ENCODE measurements at places on chromosomes 11 and 22.

- DNase-seq: no peak
Measured at GRCh38 chr11:70810133-70810532, 411.8 kb downstream of the CTTN start.

- DNase-seq: no peak
Measured at GRCh38 chr11:86625981-86626380, 46.4 kb downstream of the ME3 start.

DNA sequence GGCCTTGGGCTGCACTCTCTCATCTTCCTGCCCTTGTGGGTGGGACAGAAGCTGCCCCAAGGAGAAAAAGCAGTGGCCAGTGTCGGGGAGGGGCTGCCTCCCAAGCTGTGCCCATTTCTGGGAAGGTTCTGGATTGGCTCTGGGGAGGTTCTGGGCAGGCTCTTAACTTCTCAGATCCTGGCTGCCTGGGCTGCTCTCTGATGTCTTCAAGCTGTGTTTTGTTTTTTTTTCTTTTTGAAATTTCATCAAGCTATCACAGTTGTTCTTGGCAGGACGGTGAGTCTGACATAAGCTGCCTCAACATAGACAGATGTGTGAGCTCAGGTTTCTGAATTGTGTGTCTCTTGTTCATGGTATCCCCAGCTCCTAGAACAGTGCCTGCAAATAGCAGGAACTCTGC is 1032.0 kb downstream of the BRD1 start:
- peak; percentile 91 for DNase-seq

GRCh38 chr22:37768273-37768672 is 39.5 kb upstream of the GCAT start:
- no peak for DNase-seq

DNA sequence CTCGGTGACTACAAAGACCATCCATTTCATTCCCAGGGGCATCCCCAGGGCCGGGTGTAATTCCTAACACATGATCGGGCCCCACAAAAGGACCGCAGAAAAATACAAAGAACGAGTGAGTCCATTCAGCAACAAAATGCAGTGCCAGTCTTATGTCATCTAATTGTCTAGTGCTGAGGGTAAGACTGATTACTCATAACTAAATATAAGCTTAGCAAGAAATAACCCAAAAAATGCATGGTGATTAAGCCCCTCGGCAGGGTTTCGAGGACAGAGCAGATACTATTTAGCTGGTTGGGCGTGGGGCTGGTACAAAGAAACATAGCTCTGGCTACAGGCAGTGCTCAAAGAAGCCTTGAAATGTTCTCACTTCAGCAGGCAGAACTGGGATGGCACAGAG is 1078.9 kb downstream of the OPCML start:
- DNase-seq: no peak

GRCh38 chr22:38305471-38306448 is 11.5 kb downstream of the CSNK1E start:
- DNase-seq: peak; percentile 33

DNA sequence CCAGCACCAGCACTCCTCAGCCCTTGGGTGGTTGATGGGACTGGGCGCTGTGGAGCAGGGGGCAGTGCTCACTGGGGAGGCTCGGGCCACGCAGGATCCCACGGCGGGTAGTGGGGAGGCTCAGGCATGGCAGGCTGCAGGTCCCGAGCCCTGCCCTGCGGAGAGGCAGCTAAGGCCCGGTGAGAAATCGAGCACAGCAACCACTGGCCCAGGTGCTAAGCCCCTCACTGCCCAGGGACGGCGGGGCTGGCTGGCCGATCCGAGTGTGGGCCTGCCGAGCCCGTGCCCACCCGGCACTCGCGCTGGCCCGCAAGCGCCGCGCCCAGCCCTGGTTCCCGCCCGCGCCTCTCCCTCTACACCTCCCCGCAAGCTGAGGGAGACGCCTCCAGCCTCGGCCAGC is 56.0 kb upstream of the ZNF195 start:
- DNase-seq: no peak

DNA sequence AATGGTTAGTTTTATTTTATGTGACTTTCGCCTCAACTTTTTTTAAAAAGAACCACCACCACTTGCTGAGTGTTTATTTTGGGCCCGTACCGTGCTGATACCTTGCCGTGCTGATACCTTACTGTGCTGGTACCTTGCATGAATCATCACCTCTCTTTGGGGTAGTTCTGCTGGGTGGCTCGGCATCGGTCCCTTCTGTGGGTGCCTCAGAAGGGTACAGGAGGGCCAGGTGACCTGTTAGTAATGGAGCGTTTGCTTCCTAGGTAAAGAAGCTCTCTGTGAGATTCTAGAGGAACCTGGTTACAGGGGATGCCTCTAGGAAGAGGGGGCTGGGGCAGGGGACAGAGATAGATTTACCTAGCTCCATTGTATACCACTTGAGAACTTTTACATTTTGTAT is 17.1 kb downstream of the TOM1 start:
- DNase-seq: no peak

GRCh38 chr22:34903416-34903815 is 162.5 kb upstream of the ISX start:
- DNase-seq: no peak

GRCh38 chr11:73856031-73856567 is 20.5 kb downstream of the COA4 start:
- no peak for DNase-seq

GRCh38 chr11:110022548-110022947 is 70.6 kb upstream of the ZC3H12C start:
- peak; percentile 50 for DNase-seq
